Activated CD4-positive, alpha-beta T cell treated with anti-CD3 and anti-CD28 coated beads, Interleukin-2, amount 50 U/mL, for 1 hour (primary cell): ENCODE measurements at places on chromosomes 16 and 17.
A peak's percentile ranks its signal among the peaks of the same experiment; 100 is the strongest.

- DNase-seq, result no peak
These were observed 7.8 kb upstream of the MAPK7 start for GRCh38 chr17:19370493-19370960.

DNA sequence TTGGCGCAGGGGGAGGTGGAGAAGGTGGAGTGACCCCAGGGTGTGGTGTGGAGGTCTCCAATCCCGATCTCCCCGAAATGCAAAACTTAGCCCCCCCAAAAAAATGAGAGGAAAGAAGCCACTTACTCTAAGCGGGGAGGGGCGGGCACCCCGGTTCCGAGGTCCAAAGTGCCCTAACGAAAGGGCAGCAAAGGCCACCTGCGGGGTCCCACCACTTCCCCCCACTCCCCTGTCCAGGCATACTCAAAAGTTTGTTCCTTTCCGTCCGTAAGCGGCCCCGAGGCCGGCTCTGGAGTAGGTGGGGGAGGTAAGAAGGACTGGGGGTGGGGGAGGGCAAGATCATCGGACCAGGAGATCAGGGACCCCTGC is 1.1 kb downstream of the TOX3 start:
- DNase-seq, result no peak

GRCh38 chr16:3480901-3481695 is 14.2 kb downstream of the C16orf90 start:
- no peak for DNase-seq

DNA sequence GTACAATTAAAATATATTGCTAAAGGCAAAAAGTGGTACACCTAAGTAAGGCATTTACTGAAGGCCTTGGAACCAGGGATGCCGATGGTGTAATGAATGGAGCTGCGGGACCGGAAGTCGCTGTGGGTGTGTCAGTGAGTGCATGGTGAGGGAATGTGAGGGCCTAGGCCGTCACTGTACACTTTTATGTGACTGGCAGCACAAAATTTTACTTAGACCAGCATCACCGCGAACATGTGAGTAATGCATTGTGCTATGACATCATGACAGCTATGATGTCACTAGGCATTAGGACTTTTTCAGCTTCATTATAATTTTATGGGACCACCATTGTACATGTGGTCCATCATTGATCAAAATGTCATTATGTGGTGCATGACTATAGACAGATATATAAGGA is 14.7 kb downstream of the ALOX15B start:
- DNase-seq, result no peak

- DNase-seq, result no peak
These were observed 8.1 kb downstream of the TMEM97 start for GRCh38 chr17:28327031-28327607.

GRCh38 chr16:9756434-9756833 is 425.8 kb downstream of the GRIN2A start:
- DNase-seq, result no peak

GRCh38 chr16:89370081-89370511 is 120.3 kb downstream of the ANKRD11 start:
- DNase-seq, result no peak

DNA sequence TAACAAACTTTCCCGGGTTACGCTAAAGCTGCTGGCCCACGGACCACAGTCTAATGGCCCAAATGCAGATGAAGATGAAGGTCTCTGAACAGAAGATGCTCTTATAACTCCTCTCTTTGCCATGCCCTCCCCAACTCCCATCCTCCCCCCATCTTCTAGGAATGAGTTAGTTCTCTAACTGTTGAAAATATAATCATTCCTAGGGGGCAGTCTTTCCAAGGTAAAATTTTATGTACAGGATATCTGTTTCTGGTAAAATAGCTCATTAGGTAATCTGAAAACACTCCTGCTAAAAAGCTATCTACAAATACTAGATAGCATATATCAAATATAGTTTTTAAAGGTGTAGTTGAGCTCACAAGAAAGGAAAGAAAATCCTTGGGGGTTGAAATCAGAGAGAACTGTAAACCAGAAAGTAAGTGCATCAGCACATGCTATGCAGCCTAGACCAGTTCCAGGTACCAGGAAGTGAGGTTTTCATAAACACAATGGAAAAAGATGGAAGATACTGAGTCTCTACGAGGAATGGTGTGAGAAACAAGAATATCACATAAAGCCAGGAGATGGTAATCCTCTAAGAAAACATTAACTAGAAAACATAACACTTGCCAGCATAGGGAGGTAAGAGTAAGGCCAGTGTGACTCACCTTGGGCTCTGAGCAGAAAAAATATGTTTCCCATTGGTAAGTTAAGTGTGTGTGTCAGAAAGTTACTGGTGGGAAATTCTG is 38.1 kb downstream of the CMC2 start:
- DNase-seq, result no peak

- no peak for DNase-seq
These were observed 33.7 kb downstream of the LITAFD start for GRCh38 chr16:8915722-8916301.

GRCh38 chr16:3494386-3494973 is 809 bp downstream of the C16orf90 start:
- DNase-seq, result no peak

DNA sequence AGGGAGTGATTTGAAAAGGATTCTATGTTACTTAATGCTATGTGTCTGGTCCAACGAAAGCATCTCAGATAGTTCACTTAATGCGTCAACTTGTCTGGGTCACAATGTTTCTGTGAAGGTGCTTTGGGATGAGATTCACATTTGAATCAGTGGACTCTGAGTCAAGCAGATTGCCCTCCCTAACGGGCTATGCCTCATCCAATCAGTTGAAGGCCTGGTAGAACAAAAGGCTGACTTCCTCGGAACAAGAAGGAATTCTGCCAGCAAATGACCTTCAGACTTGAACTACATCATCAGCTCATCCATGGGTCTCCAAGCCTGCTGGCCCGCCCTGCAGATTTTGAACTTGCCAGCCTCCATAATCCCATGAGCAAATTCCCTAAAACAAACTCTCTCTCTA is 15.2 kb downstream of the EMP2 start:
- no peak for DNase-seq

DNA sequence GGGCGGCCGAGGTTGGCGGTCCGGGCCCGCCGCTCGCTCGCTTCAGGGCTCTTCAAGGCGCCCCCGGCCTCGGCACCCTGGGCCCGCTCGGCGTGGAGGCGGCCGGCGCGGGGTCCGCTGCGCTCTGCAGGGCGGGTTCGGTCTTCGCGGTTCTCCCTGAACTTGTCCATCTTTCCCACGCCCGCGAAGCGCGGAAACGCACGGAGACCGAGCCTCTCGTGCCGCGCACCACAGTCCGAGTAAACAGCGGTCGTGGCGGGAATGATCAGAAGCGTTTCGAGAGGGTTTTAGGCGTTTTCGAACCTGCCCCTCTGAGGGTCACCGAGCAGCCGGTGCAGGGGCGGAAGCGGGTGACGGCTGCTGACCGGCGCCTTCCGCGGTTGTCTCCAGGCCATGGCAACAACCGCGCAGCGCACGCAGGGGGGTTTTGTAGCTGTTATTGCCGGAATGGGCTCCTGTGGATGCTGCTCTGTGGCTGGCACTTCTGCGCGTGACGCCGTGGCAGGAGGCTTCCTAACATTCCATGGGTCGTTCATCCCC is 414 bp downstream of the NARF start:
- DNase-seq, result peak; percentile 14

DNA sequence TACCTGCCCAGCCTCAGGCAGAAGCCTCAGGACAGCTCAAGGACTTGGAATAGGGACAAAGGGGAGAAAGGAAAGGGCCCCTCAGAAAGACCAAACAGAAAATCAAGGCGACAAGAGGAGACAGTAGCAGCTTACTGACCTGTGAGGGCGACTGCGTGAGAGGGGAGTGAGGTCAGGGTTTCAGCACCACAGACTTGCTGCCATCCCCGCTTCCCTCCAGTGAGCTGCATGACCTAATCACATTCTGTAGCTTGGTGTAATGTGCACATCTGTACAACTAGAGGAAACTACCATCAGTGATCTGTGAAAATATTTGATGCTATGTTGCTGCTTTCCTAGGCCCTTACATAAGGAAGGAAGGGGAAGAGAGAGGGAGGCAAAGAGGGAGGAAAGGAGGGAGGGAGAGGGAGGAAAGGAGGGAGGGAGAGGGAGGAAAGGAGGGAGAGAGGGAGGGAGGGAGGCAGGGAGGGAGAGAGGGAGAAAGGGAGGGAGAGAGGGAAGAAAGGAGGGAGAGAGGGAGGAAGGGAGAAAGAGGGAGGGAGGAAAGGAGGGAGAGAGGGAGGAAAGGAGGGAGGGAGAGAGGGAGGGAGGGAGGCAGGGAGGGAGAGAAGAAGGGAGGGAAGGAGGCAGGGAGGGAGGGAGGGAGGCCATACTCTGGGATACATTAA is 404.9 kb upstream of the CDH5 start:
- no peak for DNase-seq

DNA sequence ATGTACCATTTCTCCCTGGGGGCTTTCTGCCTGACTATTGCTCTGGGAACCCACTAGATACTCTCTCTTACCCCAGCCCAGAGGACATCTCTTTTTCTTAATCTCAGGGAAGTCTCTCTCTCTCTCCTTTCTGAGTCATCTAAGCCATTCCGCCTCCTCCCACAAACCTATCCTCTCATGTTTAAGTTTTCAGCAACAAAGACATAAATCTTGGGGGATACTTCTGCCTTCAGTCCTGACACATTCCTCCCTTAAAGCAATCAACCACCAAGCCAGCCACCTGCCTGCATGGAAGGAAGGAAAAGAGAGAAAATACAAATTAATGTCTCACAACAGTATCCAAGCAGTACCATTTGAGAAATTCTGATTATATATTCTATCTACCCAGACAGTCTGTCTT is 128.8 kb downstream of the HS3ST2 start:
- DNase-seq, result no peak

DNA sequence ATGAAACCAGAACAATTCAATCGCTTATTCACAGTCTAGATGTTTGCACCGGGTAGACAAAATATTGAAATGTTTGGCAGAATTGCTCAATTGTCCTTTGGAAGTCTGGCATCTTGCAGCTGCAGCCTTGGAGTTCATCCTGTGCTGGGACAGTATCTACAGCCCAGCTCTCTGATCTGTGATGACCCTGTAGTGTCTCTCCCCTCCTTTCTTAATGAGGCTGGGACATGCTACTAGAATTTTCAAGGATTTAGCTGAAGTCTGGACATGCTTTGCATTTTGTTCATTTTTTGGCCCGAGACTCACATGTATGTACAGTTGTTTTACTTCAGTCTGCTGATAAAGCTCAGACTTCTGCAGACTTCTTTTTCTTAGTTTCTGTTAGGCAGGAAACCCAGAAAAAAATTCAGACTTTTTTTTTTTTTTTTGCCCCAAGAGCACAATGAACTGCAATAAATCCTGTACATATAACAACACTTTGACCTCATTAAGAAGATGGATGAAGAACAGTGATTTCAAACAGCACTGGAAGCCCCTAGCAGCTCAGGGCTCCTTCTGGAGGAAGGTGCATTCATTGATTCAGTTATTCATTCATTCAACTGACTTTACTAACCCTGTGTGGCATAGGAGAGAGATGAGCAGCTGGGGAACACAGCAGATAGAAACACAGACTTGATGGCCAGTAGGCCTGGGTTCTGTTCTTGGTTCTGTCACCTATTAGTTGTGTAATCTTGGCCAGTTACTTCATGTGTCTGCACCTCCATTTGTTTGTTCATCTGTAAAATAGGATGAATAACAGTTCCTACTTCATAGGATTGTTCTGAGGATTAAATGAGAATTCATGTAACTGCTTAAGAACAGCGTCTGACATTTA is 210.0 kb downstream of the MAP2K4 start:
- no peak for DNase-seq

DNA sequence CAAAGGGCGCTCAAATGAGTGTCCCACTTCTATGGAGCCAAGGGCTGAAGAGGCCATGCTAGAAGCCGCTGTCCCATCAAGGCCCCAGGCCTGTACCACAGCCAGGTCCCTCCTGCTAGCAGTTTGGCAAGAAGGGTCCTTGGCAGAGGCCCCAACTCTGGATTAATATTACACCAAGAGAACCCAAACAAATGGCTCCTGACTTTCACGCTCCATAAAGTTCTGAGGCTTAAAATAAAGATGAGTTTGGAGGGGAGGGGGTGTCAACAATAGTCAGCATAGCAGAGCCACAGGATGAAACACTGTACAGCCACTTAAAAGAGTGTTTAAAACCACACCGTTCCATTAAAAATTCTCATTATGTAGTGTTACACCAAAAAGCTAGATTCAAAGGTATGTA is 30.5 kb downstream of the CUEDC1 start:
- DNase-seq, result no peak

DNA sequence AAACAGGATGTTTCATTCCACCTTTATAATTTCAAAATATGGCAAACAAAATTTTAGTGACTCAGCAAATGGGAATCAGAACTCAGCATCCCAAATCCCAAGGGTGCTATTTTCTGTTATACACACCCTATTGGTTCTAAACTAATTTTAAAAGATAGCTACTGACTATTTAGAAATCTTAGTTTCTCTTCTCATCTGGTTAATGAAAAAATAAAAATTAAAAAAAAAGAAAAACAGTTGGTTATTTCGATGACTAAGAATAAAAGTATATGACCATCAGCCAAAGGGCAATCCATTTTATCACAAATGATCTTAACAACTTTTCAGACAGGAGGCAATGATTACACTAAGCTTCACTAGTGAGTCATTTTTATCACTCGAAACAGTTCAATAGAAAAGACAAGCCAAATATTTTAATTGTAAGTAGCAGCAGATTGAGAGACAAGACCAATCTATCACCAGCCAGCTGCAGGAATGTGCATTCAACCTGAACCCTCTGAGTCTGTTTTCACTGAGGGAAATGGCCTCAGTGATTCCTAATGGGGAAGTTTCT is 15.2 kb downstream of the PHLPP2 start:
- no peak for DNase-seq

DNA sequence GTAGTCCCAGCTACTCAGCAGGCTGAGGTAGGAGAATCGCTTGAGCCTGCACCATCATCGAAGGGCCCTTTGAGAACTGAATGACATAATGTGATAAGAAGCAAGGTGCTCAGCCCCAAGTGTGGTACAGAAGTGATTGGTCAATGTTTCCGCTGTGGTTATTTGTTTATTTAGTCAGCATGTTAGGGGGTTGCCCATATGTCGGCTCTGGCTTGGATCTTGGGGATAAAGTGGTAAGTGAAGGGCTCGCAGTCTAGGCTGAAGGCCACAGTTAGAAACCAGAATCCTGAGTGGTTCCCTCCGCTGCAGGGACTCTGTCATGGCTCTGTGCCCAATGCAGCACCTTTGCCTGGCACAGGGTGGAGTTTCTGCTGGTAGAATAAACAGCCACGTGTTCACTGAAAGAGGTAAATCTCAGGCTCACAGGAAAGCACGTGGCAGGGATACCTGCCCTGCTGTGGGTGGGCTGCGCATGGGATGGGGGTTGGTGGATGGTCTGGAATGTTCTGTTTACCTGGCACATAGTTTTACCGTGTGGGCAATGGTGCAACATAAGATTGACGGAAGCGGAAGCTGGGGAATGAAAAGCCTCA is 35.4 kb downstream of the SYT17 start:
- no peak for DNase-seq

GRCh38 chr17:79791735-79792161 is 5.1 kb downstream of the CBX8 start:
- no peak for DNase-seq

GRCh38 chr16:11020792-11021551 is 76.6 kb downstream of the CLEC16A start:
- DNase-seq, result no peak
